ENCODE measurements at places on chromosomes 1 and 21.

DNA sequence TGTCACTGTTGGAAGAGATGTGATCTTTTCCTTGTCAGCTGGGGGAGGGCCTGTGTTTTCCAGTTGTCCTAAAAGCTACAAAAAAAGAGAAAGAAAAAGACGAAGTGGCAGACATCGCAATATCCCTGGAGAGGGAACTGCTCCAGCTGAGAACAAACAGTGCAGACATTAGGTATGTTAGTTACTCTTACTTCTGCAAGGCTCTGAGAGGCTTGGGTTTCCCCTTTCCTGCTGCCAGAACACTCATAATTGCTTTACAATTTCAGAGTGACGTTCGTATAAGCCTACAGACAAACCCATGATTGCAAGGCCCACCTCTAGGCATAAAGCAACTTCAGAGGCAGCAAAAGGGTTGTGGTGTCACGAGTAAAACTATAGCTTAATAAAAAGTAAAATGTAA is 31.1 kb downstream of the CD160 start:
- no peak for DNase-seq

DNA sequence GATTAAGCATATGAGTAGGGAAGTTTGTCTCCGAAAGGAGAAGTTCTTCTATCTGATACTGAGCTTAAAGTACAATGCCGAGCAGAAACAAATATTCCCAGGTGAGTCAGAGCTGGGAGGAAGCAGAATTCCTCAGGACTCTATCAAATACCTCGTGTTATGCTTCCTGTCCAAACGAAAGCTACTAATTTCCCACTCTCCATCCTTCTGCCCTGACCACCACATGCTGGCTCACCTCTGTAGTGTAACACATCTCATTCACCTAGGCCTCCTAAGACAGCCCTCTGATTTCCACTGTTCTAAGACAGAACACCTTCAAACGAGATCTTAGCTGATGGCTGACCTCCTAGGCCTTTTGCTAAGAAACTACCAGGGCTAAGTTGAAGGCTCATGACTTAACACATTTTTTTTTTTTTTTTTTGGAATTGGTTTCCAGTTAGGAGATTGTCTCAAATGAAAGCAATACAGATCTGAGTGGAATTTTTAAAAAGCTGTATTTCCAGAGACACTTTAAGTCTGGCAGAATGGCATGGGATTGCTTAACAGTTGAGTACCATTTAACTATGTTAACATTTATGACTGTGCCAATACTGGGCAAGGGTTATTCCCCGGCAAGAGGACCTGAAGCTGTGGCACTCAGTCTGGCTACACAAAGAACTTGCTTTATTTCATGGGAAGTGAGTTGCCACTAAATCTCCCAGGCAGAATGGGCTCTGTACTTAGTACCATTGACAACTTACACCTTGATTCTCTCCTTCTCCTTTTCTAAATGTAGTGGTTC is 583.4 kb downstream of the DPYD start:
- no peak for DNase-seq

DNA sequence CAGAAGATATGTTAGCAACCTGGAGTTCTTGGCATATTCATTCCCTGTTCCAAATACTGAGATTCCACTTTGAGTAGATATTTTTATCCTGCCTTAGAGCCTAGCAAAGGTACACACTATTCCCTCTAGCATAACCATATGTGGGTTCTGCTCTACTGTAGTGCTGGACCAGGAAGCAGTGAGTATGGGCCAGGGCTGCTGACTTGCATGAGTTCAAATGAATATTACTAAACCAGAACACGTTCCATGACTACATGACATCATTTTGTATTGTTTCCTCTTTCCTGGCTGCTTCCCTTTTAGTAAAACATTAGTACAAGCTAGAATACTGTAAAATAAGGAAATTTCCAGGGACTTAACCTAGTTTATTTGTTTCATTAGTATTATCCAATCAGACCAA is 41.1 kb downstream of the TNFSF18 start:
- DNase-seq, result no peak

GRCh38 chr1:17655169-17655568 is 100.0 kb upstream of the ACTL8 start:
- DNase-seq, result no peak

GRCh38 chr1:116902723-116903383 is 6.9 kb upstream of the PTGFRN start:
- no peak for DNase-seq

GRCh38 chr1:228066416-228066815 is 16.1 kb upstream of the ARF1 start:
- DNase-seq, result no peak

DNA sequence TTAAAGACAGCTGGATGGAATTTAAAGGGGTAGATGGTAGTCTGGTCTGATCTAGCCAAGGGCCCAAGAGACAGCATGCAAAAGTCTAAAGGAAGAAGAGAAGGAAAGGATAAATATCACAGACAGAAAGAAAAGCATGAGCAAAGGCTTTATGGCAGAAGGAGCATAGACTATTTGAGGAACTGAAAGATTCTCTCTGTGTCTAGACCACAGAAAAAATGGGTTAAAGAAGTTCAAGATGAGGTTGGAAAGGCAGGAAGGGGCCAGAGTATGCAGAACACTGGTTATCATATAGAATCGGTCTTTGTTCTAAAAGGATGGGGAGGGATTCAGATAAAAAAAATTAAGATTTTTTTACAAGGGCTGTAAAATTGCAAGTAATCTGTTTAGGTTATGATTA is 136.8 kb upstream of the SGIP1 start:
- DNase-seq, result no peak

GRCh38 chr1:244634546-244634945 is 18.4 kb upstream of the DESI2 start:
- DNase-seq, result no peak

- no peak for DNase-seq
Measured at GRCh38 chr1:54347955-54348699, 58.1 kb downstream of the SSBP3 start.

DNA sequence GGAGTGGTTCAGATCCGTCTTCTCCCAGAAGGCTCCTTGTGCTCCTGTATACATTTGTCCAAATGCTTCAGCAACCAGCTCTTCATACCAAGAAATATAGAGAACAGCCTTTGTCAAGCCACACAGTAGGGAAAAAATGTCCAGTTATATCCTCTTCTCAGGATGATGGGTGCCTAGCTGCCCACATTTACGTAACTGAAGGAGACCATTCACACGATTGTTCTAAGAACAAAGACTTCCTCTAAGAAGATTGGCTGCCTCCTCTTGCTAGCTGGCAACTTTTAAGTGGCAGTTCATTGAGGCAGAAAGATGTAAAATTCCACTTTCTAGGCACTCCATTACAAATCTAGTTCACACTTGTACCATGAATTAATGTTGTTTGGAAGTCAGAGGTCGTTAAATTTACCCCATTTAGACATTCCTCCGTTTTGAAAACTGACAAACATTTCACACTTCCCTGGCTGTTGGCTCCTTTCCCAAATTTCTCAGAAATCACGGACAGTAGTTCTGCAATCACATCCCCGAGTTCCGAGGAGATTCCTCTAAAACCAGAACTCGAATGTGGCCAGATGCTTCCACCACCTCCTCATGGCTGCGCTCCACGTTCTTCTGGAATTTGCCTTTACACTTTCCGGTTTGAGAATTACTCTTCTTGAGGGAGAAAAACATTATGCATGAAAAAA is 45.6 kb upstream of the CSF1 start:
- DNase-seq, result no peak

DNA sequence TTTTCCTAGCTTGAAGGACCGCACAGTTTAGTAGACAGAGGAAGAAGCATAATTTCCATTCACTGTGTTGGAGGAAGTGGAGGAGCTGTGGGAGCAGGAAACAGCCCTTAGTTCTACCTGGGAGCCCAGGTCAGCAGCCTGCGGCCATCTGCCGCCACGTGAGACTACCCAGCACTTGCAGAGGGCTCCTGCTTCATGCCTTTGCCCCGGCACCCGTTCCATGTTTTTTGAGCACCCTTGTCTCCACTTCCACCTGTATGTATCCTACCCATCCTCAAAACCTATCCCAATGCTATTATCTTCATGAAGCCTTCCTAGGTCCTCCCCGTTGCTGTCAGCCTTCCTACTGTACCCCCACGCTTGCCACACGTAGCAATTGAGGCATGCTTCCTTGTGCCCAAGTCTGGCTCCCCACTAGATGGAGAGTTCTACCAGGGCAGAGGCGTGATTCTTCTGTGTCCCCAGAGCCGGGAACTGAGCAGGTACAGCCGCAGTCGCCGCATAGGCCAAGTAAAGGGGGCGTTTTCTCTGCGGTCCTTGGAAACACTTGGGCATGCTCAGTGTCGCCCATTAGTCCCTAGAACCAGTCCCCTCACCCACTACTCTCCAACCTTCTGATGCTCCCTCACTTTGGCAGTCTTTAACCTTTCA is 1.9 kb downstream of the SLC6A9 start:
- DNase-seq, result peak; percentile 9

DNA sequence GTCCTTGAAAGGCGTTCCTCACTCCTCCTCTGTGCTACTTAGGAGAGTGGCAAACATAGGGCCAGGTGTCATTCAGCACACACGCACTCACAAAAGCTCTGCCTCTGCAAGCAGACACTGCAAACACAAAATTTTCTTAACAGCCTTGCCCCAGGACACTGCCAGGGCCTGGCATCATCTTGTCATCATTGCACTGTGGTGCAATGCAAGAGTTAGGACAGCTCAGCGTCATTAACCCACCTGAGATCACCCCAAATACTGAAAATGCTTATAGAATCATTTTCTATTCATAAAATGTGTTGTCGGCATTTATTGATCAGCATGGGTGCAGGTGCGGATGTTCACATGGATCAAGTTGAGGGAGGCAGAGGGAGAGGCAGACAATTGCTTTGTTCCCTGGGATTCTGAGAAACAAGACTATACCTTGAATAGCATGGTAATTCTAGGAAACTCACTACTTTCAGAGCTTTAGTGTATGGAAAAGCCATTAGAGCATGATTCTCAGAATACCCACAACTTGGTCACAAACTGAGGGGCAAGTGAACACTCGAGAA is 3.0 kb downstream of the ADAM30 start:
- DNase-seq, result no peak

DNA sequence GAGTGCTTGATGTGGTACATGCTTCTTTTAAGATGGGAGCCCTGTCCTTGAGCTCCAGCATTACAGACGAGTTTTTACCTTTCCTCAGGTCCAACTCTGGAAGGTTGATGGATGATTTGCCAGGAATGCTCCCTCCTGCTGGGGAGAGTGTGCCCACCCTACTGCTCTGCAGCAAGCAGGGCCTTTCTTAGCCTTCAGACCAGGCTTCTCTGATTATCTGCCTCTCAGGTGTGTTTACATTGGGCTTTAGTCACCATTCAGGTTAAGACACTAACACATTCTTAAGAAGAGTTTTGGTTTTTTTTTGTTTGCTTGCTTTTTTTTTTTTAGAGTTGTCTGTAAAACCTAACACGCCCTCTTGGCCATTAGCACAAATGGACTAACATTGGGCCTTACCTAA is 301.8 kb downstream of the KCNT2 start:
- DNase-seq, result no peak

DNA sequence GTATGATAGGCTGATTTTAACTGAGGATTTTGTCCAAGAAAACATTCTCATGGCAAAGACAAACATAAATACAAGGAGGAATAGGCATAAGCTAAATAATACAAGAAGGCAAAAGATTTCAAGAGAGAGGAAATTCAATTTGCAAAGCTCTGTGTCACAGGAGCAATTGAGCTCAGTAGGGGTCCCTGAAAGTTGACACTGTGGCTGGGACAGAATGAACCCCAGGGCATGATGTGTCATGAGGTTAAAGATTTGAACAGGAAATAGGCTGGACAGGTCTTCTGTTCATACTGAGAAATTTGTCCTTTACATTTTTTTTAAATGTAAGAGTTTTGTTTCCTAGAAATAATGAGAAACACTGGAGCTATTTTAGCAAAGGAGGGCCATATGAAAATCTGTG is 555.4 kb upstream of the NEGR1 start:
- DNase-seq, result no peak

GRCh38 chr1:14452551-14452950 is 145.9 kb upstream of the KAZN start:
- DNase-seq, result no peak

- DNase-seq, result no peak
Measured at GRCh38 chr1:229169399-229169798, 101.5 kb upstream of the RAB4A start.

- no peak for DNase-seq
Measured at GRCh38 chr1:47797575-47797974, 199.6 kb downstream of the TRABD2B start.

DNA sequence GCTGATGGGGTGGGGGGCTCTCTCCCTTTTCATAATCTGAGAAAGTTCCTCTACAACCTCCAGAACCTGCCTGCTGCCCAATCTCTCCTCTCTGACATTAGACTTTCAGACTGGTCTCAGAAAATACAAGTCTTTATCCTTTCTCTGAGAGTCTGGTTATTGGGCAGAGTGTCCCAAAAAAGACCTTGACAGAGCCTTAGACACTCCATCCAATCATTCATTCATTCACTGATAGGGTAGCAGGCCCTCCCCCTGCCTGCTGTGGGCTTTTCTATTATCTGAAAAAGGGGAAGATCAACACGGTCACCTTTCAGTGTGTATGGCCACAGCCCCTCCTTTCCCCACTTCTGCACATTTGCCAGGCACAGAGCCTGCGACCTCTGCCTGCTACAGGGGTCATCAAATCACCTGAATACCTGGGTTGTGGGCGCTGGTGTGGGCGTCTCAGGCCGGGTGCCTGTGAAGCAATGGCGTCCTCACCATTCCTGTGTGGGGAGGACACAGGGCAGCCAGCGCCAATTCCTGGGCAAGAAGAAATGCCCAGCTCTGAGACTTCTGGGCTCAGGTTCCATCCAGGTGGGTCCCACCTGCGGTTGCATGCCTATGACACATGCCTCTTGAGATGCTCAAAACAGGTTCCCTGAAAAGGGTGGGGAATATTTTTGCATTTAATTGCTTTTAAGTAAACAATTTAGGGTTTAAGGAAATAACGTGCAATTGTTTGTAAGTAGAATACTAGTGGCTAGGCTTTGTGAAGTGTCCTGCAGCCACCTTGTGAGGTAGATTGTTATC is 52.8 kb downstream of the ELK4 start:
- no peak for DNase-seq

GRCh38 chr1:202227997-202228401 is 34.4 kb downstream of the LGR6 start:
- DNase-seq, result no peak

GRCh38 chr1:61636814-61637213 is 88.1 kb downstream of the TM2D1 start:
- DNase-seq, result no peak

DNA sequence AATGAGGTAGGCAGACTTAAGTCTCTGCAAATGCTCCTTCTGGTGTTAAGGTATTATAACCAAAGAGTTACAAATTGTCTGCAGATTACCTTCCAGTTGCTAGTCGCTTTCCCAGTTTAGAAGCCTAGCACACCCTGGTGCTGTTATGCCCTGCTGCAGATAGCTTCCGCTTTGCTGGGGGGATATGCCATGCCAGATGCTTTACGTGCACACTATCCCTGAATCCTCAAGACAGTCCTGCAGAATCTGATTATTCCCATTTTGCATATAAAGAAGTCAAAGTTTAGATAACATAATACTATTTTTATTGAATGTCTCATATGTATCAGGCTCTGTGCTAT is 166.5 kb downstream of the DHRS3 start:
- DNase-seq, result no peak

DNA sequence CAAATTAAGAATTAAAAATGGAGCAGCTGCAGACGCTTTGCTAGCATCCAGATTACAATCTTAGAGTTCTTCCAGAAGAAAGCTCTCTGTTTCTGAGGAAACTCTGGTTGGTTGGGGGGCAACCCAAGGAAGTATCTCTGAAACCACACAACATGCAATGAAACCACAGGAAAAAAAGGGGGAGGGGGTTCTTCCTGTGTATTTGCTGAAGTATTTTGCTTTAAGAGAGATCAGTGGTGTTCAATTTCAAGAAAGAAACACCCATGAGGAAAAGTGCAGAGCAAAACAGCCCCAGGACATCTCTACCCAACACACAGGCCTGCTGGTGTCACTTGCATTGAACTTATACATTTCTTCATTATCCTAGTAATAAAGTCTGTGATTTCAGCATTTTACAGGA is 19.7 kb upstream of the TIAM1 start:
- DNase-seq, result no peak

Data from T-helper 22 cell (primary cell).